Lung (tissue), 17 donors: ENCODE measurements at places on chromosomes 16 and 17. TPM values are rescaled to one million over a fixed set of nuclear protein-coding genes. Genes with fewer than 3 reads are reported as not detected.
A peak's percentile ranks its signal among the peaks of the same experiment; 100 is the strongest.

PPP1R27 gene
- polyA plus RNA-seq = not detected

GRCh38 chr16:73418691-73419090 lies 370.8 kb upstream of the ZFHX3 start:
- peak; percentile 46 for DNase-seq

DNA sequence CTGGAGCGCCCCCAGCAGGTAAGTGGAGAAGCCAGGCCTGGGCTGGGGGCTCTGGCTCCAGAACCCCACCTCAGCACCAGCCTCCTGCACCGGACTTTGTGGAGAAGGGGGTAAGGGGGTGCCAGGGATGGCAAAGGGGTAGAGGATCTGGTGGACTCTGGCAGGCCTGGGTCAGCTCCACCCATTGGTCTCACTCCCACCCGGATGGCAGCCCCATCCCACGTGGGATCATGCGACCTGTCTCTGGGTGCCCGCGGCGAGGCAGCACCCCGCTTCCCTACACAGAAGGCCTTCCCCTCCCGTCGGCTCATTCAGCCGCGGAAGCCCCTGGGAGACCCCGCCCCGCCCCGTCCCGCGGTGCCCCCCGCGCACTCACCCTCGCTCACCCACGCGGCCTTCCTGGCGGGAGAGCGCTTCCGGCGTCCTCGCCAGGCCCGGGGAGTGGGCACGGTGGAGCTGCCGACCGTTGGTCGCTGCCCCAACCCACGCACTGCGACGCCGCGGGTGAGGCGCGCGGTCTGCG lies 498 bp upstream of the PLEKHG4 start:
- DNase-seq = no peak

DNA sequence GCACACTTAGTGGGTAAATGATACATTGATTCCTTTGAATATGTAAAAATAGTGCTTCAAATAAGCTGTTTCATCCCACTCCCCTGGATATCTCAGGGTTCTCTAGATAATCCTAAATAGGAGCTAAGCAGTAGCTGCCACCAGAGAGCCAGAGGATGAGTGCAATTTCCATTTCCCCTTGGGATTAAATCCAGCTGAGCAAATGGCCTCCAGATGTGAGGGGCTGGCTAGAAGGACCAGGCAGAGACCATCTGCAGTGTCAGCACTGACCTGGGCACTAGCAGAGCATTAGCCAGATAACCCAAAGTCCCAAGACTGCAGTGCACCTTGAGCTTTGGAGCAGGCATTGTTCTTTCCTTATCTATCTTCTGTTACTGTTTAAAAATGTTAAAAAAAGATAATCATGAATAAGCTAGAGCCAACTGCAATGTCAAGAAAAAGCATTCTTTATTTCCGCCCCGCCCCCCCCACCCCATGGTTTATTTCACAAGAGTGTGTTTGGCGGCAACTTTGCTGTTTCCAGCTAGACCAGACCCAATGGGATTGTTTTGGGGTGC lies 19.5 kb downstream of the GPR179 start:
- no peak for DNase-seq

DNA sequence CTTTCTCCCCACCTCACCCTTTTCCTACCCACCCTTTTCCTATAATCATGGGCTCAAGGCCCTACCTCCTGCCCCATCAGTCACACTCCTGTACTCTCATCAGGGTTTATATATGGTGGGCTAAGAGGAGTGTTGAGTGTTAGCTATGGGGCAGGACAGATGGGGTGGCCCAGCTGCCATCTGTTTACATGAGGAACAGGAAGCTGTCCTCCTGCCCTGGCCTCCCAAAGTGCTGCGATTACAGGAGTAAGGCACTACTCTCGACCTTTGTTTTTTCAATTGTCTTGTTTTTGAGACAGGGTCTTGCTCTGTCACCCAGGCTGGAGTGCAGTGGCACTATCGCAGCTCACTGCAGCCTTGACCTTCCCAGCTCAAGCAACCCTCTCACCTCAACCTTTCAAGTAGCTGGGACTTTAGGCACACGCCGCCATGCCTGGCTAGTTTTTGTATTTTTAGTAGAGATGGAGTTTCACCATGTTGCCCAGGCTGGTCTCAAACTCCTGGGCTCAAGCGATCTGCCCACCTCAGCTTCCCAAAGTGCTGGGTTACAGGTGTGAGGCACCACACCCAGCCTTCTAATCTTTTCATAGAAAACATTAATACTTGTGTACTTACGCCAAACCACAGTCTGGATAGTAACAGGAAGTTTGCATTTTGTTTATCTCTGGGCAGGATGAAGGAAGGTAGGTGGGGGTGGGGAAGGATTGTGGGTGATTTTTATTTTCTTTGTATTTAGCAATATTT lies 1.6 kb downstream of the TRADD start:
- DNase-seq = no peak
